IMR-90 (cell line): ENCODE measurements at places on chromosomes 7 and 10. TPM values are rescaled to one million over a fixed set of nuclear protein-coding genes. Genes with fewer than 3 reads are reported as not detected.

Gene UBN2
- 2.3 and 3.6 TPM in 2 replicates for total RNA-seq

Gene SLC13A4
- total RNA-seq, result 0.56 TPM in 1 of 2 replicates, not detected in the other

Gene PRF1
- total RNA-seq, result not detected in 2 replicates

Gene KLLN
- total RNA-seq, result 0.36 and 0.56 TPM in 2 replicates

Gene GPR15LG
- total RNA-seq, result not detected in 2 replicates

Gene MSS51
- 1.1 TPM in 2 replicates for total RNA-seq

Gene FRMPD2
- 0.18 TPM in 1 of 2 replicates, not detected in the other for total RNA-seq

DNA sequence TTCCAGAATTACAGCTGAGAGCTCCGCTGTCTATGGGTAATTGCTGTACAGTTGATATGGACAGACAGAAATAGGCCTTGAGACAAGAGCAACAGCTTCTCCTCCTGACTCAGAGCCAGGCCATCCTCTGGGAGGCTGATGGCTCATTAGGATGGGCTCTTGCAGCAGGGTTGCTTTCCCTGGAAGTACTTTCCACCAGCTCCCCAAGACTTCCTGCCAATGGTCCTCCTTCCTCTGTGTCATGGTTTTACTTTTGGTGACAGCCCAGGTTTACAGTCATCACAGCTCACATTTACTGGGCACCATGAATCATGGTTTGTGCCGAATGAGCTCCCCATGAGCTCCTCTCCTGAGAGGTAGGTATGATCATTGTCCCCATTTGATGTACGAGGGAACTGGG lies 131.8 kb downstream of the HECW1 start:
- peak; percentile 22 for DNase-seq

DNA sequence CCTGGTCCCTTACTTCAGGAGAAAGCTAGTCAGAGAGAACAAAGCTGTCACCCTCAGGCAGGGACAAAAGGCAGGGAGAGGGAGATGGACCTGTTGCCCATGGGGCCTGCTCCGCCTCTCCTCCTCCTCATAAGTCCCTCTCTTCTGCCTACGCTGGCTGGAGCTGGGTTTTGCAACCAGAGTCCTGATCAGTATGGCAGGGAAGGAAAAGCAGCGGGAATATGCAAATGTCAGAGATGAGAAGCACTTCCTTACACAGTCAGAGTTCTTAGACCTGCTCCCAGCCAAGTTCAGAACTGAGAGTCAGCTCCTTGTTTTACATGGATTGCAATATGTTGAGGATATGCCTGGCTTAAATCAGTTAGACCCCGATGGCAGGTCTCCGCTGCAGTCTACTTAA lies 231.1 kb downstream of the ADAM12 start:
- DNase-seq, result no peak

- peak; percentile 44 for DNase-seq
Observed at GRCh38 chr10:867807-868206, 63.7 kb downstream of the LARP4B start.

DNA sequence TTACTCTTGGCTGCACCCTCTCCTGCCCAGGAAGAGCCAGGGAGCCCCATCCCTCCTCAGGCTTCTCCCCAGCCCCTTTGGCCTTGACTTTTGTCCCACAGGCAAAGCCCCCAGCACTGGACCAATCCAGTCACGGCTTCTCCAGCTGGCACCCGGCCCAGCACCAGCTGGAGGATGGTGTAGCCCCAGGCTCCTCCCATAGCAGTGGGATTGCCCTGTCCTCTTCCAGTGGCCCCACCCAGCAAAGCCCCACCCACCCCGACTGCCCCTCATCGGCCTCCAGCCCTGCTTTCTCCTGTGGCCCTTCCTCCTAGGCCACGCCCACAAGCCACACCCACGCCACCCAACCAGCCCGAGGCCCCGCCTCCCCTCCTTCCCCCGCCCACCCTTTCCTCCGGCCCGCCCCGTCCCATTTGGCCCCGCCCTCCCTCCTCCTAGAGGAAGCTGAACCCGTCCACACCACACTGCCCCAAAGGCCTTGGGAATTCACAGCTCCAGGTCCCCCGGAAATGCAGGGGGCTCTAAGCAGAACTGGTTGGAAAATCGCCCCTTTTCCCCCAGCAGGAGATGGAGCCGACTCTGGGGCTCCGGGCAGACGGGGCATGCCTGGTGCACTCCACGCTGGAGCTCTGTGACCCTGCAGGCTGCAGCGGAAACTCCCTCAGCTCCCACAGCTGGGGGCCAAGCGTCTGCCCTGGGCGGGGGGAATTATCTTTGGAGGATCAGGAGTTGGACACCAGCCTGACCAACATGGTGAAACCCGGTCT lies 25.2 kb downstream of the GET4 start:
- peak; percentile 82 for DNase-seq

- no peak for DNase-seq
Observed at GRCh38 chr10:528173-529165, 161.0 kb downstream of the DIP2C start.

GRCh38 chr7:29370531-29371314 lies 176.1 kb downstream of the CHN2 start:
- no peak for DNase-seq

- DNase-seq, result no peak
Observed at GRCh38 chr10:57506414-57507094, 761.1 kb downstream of the IPMK start.

GRCh38 chr7:30405179-30405578 lies 73.4 kb downstream of the NOD1 start:
- no peak for DNase-seq

DNA sequence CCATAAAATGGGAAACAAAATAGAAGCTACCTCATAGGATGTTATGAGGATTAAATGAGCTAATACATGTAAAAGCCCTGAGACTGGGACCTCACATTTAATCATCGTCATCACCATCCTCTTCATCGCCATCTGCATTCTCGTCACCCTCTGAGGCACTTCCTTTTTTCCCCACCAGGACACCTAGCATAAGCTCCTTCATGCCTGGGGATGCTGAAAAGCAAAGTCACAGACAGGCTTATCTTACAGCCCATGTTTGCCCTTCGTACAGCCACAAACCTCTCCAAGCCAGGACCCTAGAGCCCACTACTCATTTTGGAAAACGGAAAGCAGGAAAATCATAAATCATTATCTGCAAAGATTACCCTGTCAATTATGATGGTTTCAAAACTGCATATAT lies 249.6 kb downstream of the GPAM start:
- no peak for DNase-seq

DNA sequence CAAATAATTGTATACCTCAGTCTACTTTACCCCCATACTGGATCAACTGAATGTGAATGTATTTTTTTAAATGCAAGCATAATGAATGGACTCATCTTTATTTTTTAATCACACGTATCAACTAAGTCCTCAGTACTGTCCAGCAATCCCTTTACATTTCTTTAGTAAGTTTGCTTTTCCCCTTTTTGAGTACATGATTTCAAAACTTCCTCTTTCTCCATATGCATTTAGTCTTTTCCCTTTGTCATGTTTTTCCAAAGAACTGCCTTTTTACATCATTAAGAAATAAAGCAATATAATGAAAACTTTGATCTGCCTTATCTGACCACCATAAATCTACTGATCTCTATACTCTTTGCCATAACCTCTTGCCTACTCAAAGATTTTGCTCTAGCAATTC lies 182.5 kb upstream of the AKR1E2 start:
- no peak for DNase-seq

- DNase-seq, result no peak
Observed at GRCh38 chr7:107027208-107027607, 17.3 kb upstream of the PRKAR2B start.

DNA sequence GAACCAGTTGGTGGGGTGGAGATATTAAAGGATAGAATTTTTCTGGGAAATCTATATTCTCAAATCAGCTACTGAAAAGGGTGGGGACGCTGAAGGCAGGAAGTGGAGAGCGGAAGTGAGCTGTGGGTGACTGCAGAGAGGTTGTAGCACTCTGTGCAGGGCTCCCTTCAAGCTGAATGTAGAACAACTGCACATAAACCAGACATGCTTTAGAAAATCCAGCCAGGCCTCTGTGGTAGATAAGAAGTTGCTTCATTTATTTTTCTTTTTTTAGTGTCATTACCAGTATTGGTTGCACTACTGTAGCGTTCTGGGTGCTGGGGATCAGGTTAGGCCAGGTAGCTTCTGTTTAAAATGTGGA lies 127.8 kb downstream of the CELF2 start:
- DNase-seq, result no peak

DNA sequence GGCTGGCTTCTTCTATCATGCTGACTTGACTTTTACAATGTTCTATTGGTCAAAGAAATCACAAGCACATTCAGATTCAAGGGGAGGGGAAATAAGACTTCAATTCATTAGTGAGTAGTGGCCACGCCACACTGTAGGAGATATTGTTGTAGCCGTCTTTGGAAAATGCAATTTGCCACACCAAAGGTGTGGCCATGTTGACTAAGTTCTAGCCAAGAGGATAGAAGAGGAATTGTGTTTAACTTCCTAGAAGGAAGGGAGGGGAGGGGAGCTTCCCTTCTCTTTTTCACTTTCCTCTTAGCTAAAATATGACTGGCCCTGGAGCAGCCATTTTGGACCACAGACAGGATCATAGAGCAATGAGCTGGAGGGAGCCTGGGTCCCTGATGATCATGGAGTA lies 3.4 kb upstream of the PRKAR2B start:
- DNase-seq, result no peak

- peak; percentile 72 for DNase-seq
Observed at GRCh38 chr7:82740246-82740848, 296.8 kb upstream of the CACNA2D1 start.

GRCh38 chr10:120538091-120538490 lies 81.1 kb downstream of the PLPP4 start:
- DNase-seq, result no peak

- no peak for DNase-seq
Observed at GRCh38 chr7:15219758-15220157, 317.2 kb upstream of the DGKB start.

DNA sequence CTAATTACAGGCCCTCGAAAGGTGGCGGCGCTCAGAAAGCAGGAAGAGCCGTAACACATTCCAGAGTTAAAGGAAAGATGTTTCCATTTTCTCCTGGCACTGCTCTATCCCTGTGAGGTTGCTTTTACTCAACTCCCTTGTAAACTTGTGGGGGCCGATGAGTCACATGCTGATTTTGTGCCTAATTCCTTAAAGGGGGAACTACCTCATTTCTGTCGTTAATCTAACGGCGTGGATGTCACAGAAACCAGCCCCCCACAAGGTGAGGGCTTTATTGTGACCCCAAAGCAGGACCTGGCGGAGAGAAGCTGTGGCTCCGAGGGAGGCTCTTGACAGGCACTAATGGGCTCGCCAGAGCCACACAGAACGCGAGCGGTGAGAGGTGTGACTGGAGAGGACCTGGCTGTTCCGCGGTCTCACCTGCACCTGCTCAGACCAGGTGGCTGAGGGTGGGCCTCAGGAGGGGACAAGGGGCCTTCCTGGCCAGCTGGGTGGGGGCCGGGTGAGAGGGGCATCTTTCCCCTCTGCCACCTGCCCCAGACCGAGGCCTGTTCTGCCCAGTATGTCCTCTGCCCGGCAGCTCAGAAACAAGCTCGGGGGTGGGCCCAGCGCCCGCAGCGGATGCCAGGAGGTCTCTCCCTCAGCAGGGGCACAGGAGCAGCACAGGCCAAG lies 50.9 kb downstream of the CALML3 start:
- peak; percentile 78 for DNase-seq

DNA sequence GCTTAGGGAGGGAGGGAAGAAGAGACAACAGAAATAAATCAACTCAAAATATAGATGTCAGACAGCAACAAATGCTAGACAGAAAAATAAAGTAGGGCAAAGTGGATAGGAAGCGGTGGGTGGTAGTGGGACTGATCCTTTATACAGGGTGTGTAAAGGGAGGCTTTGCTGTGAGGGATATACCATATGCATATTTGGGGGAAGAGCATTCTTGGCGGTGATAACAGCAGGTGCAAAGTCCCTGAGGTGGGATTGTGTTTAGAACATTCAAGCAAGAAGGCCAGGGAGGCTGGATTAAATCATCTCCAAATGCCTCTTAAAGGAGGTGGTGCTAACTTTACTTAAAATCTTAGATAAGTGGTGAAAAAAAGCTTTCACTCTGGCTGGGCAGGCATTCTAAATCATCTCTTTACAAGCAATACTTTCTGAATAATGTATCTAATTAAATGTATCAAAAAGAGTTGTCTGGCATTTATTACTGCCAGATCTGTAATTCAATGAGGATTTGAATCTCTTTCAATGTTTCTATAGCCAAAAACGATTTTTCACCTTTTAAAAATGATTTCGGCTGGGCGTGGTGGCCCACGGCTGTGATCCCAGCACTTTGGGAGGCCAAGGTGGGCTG lies 9.4 kb upstream of the AKR1B15 start:
- DNase-seq, result no peak

DNA sequence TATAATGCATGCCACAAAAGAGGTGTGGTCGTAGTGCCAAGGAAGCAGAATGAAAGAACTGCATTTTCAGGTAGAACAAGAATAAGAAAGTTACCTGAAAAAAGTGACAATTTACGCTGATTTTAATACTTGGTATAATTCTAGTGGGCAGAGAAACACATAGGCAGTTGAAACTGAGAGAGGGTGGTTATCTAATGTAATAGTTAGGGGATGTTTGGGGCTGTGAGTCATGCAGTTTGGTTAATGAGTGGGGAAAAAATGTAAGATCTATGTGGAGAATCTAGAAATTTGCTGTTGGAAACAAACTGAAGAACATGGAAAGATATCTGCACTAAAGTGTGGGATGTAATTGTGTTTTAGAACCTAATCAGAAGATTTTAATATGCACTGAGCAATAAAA lies 33.7 kb downstream of the ZNF37A start:
- DNase-seq, result peak; percentile 46

DNA sequence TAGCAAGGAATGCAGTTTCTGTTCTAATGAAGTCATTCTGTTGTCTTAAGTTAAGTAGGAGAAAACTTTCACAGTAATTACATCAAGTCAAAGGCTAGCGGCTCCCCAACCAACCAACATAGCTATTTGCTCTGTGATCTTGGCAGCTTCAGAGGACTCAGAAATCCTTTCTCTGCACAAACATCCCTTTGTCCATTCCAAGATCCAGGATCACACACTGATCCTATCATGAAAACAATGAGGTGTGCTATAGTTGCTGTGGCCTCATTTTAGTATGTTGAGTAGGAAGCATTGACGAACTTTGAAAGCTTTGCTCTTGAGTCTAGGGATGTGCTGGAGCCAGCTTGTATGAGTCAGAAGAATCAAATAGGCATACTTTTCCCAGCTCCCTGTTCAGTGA lies 218.2 kb upstream of the PRSS58 start:
- no peak for DNase-seq

GRCh38 chr10:131651674-131652437 lies 249.0 kb upstream of the PPP2R2D start:
- no peak for DNase-seq

GRCh38 chr10:60986791-60987190 lies 42.8 kb upstream of the RHOBTB1 start:
- no peak for DNase-seq
